ENCODE measurements at places on chromosomes 16 and 17. TPM values are rescaled to one million over a fixed set of nuclear protein-coding genes. Genes with fewer than 3 reads are reported as not detected.

DNA sequence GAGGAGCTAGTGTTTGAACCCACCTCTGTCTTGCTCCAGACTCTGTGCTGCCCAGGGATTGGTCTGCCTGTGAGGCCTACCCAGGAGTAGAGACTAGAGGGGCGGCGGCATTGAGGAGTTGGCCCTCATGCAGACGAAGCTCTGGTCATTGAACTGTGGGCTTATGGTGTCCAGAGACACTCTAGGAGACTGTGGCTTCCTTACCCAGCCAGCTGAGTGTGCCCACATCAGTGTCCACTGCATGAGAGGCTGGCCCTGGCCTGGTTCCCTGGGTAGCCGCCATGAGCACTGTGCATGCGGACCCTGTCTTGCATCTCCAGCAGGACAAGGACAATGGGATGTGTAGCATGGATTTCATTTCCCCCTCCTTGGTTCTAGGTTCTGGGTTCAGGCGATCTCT, 14.0 kb downstream of the SGSM2 start:
- DNase-seq, result no peak

GRCh38 chr16:11219178-11219577, 36.8 kb downstream of the SOCS1 start:
- no peak for DNase-seq

DNA sequence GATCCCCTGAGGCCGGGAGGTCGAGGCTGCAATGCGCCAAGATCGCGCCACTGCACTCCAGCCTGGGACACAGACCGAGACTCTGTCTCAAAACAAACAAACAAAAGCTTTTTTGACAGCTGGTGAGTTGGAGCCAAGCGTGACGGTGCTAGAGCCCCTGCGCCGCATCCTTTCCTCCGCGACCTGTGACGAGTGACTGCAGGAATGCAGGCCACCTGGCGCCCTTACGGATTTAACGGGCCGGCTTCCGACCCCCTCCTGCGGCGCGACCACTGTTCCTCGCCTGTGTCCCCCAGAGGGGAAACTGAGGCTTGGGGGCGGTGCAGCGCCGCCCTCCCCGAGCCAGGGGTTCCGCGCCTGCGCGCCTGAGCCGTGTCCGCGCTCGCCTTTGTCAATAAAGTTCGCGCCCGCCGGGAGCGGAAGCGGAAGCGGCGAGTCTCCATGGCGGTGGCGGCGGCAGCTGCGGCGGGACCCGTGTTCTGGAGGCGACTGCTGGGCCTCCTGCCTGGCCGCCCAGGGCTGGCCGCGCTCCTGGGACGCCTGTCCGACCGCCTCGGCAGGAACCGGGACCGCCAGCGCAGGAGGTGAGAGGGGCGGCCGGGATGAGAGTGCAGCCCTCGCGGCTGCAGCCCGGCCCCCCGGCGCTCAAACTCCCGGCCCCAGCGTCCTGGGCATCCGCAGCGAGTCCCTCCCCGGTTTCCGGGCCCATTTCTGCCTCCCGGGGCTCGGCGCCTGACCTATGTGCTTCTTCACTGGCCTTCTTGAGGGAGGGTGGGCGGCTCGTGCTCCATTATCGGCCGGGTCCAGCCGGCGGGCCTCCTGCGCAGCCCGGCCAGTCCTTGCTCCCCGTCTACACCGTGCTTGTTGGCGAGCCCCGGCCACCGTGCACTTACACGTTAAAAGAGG, at the start of gene PGS1:
Gene PGS1, plus strand, starts transcription at position 425 of the 906 bp plus-strand sequence. Its CDS starts 17 bp downstream, at position 442.
- DNase-seq, result peak; percentile 87

DNA sequence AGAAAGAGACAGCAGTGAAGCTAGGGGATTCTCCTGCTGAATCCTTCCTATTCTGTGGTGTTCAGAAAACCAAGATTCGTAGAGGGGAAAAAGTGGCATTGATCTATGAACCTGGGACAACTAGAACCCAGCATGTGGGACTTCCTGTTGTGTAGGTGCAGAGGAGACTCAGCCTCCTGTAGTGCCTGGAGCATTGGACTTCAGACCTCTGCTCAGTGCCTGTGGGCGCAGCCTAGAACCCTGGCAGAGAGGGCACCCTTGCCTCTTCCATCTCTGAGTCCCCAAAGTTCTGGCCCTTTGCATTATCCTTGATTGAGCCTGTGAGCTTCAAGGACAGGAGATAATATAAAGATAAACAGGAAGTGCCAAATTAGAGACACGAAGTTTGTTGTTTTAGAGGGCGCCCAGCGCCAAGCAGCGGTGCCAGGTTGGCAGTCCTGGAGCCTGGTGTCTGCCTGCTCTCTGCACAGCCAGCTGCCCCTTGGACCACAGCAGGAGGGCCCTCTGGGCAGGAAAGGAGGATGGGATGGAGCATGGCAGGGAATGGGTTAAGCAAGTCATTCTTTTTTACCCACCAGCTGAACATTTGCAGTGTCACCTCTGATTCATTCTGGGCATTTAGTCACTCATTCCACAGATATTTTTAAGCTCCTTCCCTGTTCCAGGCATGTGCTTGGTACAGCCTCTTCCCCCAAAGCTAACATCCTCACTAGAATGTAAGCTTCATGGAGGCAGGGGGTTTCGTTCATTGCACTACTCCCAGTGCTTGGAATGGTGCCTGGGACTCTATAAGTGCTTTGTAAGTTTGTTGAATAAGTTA, 11.9 kb upstream of the SP6 start:
- no peak for DNase-seq

- no peak for DNase-seq
Observed at GRCh38 chr17:6823011-6823442, 8.5 kb downstream of the TEKT1 start.

DNA sequence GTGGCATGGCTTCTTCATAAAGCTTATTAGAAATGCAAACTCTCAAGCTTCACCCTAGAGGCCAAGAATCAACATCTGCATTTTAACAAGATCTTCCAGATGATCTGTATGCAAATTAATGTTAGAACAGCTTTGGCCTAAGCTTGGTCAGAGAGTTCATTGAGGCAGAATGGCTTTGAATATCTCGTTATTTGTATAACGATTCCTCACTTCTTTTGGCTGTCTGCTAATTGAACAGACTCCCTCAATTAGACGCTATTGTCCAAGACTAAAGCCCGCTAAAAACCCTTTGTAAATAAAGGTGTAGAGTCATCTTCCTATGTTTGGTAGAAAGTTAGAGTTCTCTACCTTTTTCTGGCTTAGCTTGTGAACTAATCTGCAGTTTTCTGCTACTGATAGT, 1453.7 kb downstream of the CDH8 start:
- DNase-seq, result no peak

DNA sequence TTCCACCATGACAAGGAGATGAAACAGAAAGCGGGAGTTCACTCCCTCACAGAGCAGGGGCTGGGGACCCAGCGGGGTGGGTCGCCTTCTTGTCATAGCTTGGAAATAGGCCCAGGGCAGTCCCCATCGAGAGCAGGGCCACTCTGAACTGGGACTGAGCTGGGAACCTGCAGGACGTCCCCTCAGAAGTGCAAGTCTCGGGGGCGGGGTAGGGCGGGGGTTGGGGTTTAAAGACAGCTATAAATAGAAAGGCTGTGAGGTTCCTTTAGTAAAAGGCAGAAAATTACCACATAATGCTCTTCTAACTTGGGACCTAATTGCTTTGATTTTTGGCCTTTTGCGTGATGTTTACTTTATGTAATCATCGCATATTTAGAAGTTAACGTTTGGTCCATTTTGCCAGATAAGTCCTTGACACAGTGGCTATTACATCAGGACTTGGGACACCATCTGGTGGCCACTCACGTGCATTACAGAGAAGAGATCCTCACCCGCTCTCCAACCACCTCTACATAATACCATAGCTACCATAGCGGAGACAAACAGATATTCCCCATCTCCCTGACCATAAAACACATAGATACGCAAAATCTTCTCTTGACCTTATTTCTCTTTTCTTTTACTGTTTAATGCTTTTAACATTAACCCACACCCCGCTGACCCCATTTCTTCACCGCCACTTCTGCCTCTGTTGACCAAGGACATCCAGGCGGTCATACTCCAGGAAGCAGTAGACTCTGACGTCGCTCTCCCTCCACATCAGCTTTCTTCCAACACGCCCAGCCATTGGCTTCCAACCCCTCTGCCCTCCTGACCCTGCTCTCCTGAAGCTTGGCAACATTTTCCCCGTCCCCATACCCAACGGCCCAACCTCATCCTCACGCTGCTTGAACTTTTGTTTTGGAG, 27.5 kb upstream of the PIK3R6 start:
- peak; percentile 59 for DNase-seq

DNA sequence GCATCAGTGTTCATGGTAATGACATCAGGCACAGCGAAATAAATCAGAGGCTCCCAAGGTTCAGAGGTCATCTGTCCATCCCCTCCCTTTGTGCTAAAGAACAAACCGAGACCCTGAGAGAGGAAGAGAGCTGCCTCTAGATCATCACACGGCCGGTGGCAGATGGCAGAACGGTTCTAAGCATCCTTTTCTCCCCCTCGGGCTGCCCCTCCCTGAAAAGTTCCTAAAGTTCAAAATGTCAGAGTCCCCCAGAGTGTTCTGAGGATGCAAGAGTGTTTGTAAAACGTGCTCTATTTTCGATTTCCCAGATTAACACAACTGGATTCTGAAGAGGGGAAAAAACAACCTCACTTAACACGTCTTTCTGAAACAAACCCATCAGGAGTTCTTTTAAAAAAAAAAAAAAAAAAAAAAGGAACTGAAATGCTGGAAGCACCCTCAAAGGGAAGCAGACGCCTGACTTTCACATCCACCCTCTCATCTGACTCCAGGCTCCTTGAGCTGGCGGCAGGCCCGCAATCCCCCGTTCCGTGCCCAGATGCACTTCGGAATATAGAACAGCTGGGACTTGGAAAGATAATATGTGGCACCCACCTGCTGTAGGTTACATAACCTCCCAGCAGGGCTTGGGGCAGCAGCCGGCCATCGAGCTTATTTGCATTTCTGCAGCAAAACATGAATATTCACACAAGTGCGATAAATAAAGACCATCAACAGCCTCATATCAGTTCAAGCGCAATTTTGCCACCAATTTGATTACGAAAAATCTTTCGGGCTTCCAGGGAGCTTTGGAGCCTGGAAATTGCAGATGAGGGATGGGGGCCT, 115.5 kb upstream of the SMURF2 start:
- DNase-seq, result peak; percentile 37

DNA sequence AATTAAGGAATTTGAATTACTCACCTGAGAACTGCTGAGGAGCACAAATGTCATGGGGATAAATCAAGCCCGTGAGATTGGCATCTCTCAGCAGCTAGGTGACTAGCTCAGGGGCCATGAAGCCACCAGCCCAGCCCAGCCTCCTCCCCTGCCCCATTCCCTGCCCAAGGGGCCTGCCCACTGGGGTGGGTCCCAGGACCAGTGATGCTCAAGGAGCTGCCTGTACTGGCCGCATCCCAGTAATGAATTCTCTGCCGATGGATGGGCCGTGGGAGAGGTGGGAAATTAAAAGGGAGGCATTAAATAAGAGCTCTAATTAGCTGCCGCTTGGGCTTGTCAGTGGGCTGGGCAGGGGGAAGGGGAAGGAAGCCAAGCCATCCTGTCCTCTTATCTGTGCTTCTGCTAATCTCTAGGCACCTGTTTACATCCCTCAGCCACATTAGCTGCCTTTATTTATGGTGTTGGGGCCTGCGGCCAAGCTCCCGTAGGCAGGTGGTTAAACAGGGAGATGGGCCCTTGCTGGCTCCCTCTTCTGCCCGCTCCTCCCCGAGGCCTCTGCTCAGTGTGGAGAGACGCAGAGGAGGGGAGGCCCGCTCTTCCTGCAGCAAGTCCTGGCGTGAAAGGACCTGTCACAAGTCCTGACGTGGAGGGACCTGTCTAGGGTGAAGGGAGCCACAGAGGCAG, 48.8 kb downstream of the PIPOX start:
- DNase-seq, result no peak

The ATP5PD gene
- 302 TPM for total RNA-seq
